AG09319 (cell line): ENCODE measurements at places on chromosomes 5 and 9.
A peak's percentile ranks its signal among the peaks of the same experiment; 100 is the strongest.

- peak; percentile 48 for DNase-seq
These were observed 89.6 kb downstream of the RAPGEF1 start for GRCh38 chr9:131650254-131650653.

DNA sequence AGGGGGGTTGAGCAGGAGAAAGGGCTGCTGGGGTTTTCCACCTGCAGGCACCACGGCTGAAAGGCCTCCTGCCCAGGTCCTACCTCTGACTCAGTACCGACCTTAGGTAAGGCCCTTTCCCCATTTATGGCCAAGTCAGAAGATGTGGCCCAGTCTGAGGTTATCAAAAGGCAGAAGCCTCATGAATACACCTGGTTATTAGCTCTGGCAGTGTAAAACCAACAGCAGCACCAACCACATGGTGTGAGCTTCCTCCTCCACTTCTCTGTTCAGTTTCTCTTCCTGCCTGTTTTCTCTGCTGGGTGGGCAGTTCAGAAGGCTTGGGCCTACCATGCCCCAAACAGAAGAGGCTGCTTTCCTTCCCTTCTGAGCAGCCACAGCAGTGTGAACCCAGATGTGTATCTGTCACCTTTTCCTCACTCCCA is 86.9 kb downstream of the UGCG start:
- DNase-seq, result no peak

DNA sequence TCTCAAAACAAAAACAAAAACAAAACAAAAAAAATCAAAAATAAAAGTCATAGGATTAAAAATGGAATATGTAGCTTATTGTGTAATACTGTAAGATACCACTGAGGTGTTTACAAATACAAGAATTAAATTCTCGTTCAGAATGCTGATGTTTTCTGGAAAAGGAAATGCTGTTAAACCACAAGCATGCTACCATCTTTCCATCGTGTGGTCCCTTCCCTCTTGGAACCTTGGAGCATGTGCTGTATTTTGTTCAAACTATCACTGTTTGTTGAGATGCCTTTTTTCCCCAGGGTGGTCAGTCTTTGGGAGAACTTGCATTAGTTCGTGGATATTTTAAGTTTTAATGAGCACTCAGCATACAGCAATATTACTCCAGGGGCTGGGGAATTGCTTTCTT is 39.7 kb downstream of the SUB1 start:
- no peak for DNase-seq

- no peak for DNase-seq
These were observed 55.5 kb downstream of the MYO10 start for GRCh38 chr5:16880547-16880946.

DNA sequence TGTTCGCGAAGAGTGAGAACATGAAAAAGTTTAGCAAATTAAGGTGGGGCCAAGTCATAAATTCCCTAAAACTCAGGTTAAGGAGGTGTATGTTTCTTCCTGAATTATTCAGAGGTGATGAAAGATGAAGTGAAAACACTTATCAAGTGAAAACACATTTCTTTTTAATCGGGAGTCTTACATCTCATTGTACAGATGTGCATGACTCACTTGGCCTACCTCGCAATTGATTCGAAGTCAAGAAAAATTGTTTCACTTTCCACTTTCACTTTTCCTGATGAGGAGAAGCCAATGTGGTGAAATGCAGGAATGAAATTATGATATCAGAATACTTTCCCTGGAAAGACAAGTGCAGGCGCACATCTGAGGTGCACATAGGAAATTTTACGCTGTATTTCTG is 78.7 kb downstream of the SLC25A46 start:
- DNase-seq, result no peak

DNA sequence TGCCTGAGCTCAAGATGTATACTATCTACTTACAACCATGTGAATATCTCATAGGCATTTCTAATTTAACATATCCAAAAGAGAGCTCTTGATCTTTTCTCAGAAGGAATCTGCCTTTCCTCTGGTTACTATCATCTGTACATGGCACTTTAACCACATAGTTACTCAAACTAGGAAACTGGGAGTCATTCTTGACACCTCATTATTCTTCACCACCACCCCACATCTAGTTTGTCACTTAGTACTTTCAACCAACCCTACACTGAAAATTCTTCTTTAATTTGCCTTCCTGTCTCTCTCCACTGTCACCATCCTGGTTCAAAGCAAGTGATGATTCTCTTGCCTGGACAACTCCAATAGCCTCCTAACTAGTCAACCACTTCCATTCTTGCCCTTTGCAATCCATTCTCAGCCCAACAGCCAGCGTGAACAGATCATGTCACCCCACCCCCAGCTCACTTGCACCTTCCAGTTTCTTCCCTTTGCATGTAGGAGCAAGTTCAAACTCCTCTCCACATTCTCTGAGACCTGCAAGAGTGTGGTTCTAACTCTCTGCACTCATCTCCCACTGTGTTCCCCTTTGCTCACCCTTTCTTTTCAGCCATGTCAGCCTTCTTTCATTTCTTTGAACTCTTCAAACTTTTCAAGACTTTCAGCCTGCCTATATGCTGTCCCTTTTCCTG is 17.3 kb upstream of the SMAD5 start:
- no peak for DNase-seq
